ENCODE measurements at places on chromosomes 12 and 14.

DNA sequence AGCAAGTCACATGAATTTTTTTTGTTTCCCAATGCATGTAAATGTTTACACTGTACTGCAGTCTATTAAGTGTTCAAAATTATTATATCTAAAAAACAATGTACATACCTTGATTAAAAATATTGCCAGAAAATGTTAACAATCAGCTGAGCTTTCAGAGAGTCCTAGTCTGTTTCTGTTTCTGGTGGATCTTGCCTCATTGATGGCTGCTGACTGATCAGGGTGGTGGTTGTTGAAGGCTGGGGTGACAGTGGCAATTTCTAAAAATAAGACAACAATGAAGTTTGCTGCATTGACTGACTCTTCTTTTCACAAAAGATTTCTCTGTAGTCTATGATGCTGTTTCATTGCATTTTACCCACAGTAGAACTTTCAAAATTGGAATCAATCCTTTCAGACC is 16.6 kb upstream of the KLRD1 start:
- no peak for DNase-seq

DNA sequence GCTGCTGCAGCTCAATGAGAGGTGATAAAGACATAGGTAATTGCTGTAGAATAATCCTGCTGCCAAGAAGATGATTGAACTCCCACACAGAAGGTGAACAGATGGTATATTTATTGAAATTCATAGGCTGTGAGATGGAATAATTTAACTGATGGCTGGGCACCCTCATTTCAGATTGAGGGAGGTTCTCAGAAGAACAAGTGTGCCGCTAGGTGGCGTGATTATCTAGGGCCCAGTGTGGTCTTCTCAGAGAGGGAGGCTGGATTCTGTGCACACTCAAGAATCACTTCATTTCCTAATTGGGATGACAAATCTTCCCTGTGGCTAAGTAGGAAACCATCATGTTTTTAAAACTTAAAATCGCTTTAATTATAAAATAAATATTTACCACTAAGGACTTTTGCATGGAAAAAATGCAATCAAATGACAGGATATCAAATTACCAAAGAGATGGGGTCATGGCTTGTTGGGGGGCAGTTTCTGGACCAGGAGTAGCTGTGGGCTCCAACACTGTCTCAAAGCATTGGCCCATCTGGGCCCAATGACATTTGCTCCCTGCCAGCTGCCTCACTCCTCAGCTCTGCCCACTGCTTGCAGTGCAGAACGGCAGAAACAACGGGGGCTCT is 132.3 kb downstream of the SNAPC1 start:
- DNase-seq = peak; percentile 23

DNA sequence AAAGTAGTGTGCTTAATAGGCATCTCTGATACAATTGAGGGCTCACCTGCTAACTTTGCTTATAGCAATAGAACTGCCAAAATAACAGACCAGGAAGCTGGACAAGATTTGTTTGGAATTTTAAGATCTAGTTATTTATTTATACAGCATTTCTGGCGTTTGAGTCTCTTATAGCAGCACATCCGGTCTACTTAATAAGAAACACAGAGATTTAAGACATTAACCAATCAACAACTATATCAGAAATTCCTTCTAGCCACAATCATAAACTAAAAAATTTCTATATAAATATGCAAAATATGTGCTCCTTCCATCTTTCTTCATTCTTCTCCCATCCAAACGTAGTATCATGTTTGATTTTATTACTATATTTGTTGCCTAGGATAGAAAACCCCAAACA is 2.6 kb downstream of the RTN1 start:
- no peak for DNase-seq

GRCh38 chr12:74619084-74619483 is 81.4 kb downstream of the ATXN7L3B start:
- no peak for DNase-seq

GRCh38 chr12:118418385-118419057 is 42.2 kb downstream of the SUDS3 start:
- peak; percentile 45 for DNase-seq

DNA sequence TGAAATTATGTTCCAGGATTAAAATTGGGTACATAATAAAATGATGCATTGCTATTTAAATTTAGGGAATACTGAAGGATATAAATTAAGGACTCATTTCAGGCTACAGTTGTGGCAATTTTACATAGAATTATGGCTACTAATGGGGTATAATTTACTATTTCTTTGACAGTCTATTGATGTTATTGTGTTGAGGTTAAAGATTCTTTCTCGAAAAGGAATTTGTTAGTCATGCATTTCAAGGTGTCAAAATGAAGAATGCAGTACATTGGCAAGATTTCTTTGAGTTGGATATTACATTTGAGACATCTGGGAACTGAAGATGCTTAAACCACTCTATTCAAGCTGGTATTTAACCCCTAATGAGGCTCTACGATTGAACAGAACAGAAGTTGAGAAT is 28.3 kb downstream of the SLC5A8 start:
- DNase-seq = peak; percentile 36

GRCh38 chr14:59055439-59056045 is 132.9 kb upstream of the DAAM1 start:
- DNase-seq = peak; percentile 6

DNA sequence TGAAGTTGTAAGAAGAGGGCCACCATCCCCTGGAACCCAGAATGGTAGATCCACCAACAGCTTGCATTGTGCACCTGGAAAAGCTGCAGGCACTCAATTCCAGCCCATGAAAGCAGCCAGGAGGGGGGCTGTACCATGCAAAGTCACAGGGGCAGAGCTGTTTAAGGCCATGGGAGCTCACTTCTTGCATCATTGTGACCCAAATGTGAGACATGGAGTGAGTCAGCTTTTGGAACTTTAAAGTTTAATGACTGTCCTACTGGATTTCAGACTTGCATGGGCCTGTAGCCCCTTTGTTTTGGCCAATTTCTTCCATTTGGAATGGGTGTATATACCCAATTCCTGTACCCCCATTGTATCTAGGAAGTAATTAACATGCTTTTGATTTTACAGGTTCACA is 50.8 kb downstream of the SLC16A7 start:
- no peak for DNase-seq
